ENCODE measurements at places on chromosomes 5 and 9.

DNA sequence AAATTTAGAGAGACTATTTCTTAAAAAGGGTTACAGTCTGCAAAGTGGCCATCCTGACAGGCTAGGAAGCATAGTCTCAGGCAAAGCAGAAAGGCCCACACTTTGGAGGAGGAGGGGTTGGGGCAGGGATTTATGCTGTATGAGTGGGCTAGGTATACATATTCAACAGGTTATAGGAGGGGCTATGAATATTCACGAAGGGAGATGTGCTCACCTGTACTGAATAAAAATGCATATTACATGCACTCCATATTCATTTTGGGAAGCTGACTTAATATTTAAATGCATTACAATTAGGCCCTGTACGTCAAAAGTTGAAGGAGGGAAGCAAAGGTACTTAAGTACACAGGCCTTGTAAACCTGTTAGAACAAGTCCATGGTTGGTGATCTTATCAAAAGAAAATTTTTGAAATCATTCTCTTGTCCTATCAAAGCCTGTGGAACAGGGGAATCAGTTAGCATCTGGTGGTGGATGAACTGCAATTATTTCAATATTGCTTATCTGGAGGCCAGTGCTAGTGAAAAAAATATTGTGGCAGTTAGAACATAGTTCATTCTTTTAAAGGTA, 1.6 kb downstream of the CENPP start:
- DNase-seq: no peak

DNA sequence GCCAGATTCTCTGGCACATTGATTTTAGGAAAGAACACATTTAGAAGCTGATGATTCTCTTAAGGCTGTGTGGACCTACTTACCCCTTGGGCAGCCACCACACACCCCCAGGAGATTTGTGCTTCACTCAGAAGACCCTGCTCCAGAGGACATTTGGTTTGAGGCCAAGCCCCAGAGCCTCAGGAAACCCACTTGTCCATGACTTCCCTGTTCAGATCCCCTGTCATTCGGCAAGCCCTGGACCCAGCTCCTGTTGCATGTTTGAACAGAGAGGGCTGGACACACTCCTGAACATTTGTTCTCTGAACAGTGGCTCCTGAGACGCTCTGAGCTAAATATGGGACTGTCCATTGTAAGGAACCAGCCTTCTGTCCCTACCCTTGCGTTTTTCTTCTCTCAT, 82.1 kb downstream of the AMBP start:
- no peak for DNase-seq

DNA sequence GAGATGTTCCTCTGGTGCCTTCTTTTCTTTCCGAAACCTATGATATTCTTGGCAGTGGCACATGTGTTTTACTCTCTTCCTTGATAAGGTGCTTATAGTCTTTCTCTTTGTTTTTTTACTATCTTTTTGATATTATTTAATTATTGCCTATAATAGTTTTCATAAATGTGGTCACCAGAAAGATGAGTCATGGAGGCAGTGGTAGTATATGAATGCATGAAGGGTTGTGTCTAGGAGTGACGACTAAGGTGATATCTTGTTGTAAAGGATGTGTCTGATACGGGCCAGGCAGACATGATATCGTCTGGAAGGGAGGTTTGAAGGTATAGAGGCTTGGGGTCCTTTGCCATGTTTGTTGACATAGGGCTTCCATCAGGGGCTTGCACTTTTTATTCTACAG, 36.8 kb downstream of the SLC44A1 start:
- DNase-seq: no peak

DNA sequence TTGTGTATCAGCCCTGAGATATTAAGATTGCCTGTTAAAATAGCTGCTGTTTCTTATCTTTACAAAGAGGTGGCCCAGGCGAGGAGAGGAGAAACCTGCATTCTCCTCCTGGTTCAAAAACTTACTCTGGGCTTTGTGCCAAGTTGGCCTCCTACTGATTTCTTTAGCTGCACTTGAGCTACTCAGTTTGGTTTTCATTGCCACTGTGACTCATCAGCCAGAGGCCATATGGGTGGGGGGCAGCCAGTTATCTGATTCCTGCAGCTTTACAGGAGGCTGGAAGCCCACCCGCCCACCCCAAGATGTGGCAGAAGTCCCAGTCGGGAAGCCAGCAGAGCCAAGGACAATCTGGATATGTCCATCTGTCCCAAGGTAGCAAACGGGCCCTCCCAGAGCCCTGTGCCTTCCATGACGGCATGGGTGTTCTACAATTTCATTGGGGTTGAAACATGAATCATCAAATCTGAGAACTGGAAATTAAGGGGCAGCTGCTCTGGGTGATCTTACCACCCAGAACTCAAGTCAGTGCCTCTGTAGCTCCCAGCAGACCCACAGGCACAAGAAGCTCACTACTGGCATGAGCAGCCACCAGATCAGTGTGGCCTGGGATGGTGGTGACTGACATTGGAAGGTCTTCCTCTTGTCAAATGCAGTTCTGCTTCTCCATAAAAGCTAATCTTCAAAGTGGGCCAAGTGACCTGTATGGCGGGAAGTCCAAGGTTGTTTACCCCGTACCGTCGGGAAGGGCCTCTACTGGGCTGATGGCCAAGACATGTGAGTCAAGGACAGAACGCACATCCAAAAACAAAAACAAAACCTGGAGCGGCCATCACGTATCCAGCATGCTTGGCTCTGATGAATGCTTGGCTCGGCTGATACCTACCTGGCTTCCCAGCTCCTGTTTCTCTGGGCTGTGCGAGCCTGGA, 15.6 kb downstream of the FCN2 start:
- DNase-seq: no peak

GRCh38 chr9:84397822-84398221, 57.3 kb upstream of the SLC28A3 start:
- no peak for DNase-seq

DNA sequence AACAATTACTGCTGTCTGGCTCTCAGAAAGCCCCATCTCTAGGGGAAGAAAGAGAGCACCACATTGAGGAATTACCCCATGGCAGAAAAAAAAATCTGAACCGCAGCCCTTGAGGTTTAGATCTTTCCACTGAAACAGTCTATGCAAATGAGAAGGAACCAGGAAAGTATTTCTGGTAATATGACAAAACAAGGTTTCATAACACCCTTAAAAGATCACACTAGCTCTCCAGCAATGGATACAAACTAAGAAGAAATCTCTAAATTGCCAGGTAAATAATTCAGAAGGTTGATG, 427.1 kb downstream of the PRELID2 start:
- DNase-seq: no peak

DNA sequence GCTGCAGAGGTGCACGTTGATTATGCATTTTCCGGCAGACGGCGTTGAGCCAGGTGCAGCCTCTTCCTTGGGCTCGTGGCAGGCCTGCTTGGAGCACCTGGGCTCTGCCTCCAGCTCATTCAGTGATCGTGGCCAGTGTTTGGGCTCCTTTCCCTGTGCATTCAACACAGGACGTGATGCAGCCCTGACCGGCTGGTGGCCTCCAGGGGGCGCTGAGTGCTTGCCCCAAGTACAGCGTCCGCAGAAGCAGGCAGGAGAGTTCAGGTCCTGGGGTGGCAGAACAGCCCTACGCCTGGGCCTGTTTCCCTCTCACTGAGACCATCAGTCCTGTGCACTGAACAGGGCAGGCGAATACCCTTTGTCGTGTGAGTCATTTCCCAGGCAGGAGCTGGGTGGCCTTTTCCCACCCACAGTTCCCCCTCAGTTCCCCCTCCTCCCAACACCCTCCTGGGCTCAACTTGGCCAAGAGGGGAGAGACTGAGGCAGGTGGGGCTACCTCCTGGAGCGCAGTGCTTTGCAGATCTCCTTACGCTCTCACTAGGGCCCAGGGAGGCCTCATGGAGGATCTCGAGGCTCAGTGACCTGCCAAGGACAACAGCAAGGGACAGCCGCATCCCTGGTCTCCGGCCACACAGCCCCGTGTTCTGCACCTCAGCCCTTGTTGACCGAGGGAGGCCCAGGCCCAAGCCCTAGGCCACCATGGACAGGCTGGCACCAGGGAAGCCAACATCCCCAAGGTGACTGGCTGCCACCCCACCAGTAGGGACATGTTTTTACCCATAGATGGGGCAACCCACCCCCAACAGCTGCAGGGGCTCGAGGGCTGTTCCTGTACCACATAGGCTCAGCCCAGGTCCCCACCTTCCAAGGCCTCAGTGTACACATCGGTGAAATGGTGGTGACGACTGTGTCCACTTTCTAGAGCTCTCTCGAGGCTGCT, 52.9 kb downstream of the LRSAM1 start:
- DNase-seq: peak; percentile 66

DNA sequence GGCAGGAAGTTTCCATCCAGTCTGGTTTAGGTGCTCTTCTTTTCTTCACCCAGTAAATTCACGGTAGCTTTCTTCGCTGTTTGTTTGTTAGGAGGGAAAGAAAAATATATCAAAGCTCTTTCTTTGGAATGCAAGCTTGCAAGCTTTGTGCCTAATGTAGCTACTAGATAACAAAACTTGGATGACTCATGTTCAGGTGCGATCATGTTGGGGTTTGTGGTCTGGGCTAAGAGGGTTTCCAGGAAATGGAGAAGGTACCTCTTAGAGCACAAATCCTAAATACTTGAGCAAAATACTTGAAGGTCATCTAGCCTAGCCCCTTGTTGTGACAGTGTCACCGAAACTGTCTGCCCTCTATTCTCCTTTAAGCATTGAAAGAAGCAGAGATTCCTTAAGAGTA, 17.7 kb downstream of the SRP19 start:
- peak; percentile 17 for DNase-seq

DNA sequence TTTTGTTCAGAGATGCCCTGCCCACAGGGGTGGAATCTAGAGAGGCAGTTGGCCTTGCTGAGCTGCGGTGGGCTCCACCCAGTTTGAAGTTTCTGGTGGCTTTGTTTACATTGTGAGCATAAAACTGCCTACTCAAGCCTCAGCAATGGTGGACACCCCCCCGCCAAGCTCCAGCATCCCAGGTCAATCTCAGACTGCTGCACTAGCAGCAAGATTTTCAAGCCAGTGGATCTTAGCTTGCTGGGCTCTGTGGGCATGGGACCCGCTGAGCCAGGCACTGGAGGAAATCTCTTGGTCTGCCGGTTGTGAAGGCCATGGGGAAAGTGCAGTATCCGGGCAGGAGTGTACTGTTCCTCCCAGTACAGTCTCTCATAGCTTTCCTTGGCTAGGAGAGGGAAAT, 55.5 kb downstream of the MINAR2 start:
- DNase-seq: no peak

GRCh38 chr5:127076315-127077129, 3.2 kb upstream of the C5orf63 start:
- no peak for DNase-seq

DNA sequence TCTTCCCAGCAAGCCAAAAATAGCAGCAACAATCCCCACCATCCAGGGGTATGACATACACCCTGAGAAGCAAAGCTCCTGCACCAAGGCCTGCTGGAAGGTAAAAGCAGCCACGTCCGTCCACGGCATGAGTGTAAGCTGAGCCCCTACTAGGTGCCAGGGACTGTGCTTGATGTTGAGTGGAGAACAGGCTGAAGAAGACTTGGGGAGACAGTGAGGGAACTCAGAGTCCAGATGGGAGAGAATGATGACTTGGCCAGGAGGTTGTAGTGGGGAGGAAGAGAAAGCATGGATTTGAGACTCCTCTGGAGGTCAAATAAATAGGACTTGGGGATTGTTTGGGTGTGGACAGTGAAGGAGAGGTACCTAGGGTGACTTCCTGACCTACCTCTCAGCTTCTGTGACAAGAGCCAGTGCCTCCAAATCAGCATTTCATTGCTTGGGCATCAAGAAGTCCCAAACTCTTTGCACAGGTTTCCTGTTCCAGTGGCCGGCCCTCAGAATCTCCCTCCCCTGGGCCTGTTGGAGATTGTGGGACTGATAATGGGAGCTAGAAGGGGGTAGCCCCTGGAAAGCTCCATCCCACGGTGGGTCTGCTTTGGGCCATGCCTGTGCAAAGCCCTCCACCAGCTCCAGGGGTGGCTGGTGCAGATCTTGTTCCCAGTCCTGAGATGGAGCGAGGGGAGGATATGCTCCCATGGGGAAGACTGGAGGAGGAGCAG, 58.3 kb upstream of the ADAMTS2 start:
- no peak for DNase-seq

- no peak for DNase-seq
Observed at GRCh38 chr5:1654786-1655495, 131.2 kb upstream of the LPCAT1 start.

GRCh38 chr5:149729150-149729549, 960 bp upstream of the PPARGC1B start:
- DNase-seq: no peak

- DNase-seq: no peak
Observed at GRCh38 chr5:151254556-151254955, 1.6 kb downstream of the GM2A start.

- DNase-seq: no peak
Observed at GRCh38 chr5:153974131-153974812, 64.4 kb downstream of the FAM114A2 start.

DNA sequence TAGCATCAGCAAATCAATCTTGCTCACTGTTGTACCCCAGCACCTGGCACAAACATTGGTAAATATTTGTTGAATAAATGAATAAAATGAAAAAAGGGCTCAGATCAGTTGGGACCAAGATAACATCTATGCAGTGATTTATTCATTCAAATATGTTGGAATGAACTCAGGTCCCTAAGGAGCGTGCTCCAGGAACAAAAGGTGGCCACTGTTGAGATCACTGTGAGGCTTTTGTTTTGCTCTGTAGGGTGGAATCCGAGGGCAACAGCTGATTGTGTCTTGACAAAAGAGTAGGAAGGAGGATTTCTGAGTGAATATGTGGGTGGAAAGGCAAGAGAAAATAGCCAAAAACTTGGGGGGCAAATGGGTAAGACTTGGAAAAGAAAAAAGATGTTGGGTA, 89.7 kb downstream of the PPP2R2B start:
- no peak for DNase-seq

GRCh38 chr5:117863586-117864296, 1124.6 kb downstream of the DTWD2 start:
- no peak for DNase-seq

- no peak for DNase-seq
Observed at GRCh38 chr5:102850503-102850902, 95.4 kb downstream of the PAM start.

GRCh38 chr5:173789031-173789920, 98.9 kb upstream of the CPEB4 start:
- no peak for DNase-seq

GRCh38 chr9:95429948-95430620, 86.7 kb downstream of the PTCH1 start:
- no peak for DNase-seq

- DNase-seq: no peak
Observed at GRCh38 chr5:57662991-57663390, 180.4 kb upstream of the ACTBL2 start.

DNA sequence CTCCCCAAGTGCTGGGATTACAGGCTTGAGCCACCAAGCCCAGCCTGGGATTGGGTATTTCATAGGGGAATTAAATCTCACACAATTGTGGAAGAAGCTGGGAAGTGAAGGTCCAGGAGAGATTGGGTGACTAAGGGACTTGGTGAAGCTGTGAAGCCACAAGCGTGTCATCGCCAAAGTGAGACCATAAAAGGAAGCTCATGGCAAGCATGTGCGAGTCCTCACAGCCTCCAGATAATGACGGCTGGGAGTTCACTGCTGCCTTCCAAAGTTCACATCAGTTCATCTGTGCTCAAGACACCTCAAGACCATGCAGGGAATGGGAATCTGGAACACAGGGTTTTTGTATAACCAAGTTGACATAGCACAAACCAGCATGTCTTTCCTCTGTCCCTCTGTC, 210.6 kb downstream of the MARCHF11 start:
- no peak for DNase-seq
